ENCODE measurements at places on chromosomes 3 and 15. TPM values are rescaled to one million over a fixed set of nuclear protein-coding genes. Genes with fewer than 3 reads are reported as not detected.

SLCO2A1 gene
- total RNA-seq: 0.52 TPM

SLC6A1 gene
- not detected for total RNA-seq

CAMK2N2 gene
- total RNA-seq: 5.1 TPM

MYO1E gene
- total RNA-seq: 182 TPM

RTP4 gene
- not detected for total RNA-seq

DNA sequence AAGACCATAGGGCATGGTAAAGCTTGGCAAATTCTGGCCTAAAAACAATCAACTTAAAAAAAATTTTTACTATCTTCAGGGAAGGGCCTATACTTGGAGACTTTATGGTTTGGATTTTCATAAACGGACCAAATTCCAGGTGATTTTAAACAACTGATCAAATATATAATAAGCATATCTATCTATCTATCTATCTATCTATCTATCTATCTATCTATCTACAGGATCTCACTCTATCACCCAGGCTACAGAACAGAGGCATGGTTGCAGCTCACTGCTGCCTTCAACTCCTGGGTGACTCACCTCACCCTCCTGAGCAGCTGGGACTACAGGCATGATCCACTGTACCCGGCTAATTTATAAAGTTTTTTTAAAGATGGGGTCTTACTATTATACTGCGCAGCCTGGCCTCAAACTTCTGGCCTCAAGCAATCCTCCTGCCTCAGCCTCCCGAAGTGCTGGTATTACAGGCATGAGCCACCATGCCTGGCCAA, 6.7 kb downstream of the SPPL2A start:
- DNase-seq: no peak

- no peak for DNase-seq
Observed at GRCh38 chr3:105385819-105386508, 19.3 kb downstream of the ALCAM start.

DNA sequence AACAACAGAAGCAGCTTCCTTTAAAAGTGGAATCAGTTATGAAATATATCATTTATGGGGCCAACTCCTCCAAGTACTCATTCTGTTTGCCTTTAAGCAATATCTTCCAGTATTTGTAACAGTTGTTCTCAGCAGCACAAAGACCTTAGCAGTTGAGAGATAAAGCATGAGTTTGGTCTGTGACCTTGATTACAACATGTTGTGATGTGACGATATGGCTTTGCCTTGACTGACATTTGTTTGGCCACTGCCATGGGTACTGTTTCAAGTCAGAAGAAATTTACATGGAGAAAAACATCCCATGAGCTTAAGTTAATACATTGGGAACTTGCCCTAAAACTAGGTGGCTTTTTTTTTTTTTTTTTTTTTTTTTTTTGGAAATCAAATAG, 175.1 kb upstream of the KBTBD8 start:
- no peak for DNase-seq

GRCh38 chr3:138962854-138963560, 16.0 kb downstream of the FOXL2NB start:
- no peak for DNase-seq

GRCh38 chr3:41363830-41364523, 164.7 kb downstream of the CTNNB1 start:
- DNase-seq: no peak

DNA sequence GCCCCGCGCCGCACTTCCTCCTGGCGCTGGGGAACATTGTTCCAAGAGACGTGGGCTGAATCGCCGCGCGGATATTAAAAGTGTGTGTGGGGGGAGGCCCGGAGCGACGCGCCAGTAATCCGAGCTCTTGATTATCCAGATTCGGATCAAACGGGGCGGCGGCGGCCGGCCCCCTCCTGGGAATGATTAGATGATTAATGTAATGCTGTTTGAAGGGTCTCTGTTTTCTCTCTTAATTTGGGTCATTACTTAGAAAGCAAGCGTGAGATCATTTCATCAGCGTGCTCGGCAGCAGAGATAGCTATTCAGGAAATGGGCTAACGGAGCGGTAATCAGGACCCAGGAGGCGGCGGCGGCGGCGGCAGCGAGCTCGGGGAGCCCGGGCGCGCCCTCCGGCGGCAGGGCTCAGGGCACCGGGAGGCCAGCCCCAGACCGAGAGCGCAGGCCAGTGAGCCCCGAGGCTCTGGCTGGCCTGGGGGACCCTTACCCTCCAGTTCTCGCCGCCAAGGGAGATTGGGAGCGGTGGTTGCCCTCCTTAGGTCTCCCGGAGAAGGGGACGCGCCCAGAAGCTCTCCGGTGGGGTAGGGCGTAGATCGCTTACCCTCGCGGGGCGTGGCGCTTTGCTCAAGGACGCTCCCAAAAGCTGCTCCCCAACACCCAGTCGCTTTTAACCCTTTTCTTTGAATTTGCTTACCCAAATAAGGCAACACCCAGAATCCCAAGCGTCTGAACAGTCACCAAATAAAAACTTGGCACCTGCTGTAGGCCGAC, 4.5 kb downstream of the FEZF2 start:
- no peak for DNase-seq
